ENCODE measurements at places on chromosomes 3 and 15. TPM values are rescaled to one million over a fixed set of nuclear protein-coding genes. Genes with fewer than 3 reads are reported as not detected.

GRCh38 chr3:72761410-72761809 is 86.8 kb downstream of the SHQ1 start:
- DNase-seq: no peak

DNA sequence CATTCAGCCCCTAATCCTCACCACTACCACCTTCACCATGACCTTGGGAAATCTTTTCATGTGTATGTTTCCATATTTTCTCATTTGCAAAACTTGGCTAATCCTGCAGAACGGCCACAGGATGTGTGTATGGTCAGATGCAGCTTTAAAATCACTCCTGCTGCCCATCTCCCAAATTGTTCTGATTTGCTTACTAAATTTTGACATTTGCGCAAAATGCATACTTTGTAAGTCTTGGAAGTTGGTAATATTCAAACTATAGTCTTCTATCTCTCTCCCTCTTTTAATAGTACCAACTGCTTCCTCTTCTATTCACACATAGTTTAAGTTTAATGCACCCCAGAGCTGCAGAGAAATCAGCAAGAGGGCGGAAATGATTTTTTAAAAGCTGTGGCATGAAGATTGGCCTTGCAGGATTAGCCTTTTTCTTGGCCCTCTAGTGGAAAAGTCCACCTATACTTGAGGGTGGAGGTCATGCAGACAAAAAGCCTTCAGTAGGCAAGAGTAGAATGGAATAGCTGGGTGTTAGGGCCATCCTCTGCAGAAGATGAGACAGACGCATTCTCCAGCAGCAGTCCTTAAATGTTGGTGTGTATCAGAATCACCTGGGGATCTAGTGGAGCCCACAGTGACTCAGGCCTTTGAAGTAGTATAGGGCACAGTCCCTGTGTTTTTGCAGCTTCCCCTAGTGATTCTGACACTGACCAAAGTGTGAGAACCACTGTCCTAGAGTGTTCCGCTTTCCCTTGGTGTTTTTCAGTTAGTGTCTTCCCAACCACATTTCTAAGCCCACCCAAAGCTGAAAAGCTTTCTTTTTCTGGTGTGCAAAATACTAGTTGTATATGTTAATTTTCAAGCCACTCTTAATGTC is 181.7 kb downstream of the CHST2 start:
- DNase-seq: no peak

FBXW12 gene
- 1.2 TPM for total RNA-seq

NMNAT3 gene
- total RNA-seq: 8.2 TPM

DNA sequence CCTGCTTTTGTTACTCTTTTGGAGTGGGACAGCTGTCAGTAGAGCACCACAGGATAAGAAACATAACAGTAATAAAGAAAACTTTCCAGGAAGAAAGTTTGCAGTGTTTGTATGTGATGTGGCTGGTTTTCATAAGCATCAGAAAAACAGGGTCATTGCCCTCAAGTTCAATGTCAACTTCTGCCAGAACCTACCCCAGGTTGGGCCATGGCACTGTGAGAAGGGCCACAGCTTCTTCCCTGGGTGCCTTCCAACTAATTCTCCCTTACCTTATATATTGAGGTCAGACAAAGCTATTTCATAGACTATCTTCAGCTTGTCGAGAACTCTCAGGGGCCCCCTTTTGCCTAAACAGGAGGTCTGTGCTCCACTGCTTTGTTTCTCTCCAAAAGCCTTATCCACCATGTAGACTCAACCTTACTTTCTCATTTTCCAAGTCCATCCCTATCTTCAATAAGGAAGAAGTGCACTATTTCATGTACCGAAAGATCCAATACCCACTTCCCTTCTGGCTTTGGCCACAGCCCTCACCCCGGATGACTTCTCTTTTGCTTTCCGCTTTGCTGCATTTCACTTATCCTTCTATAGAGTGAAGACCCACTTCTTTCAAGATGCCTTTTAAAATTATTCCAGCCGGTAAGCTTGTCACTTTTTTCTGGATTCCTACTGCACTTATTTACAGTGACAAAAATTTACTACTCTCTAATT is 38.2 kb upstream of the PLCL2 start:
- no peak for DNase-seq

GRCh38 chr15:52124270-52124880 is 11.8 kb upstream of the BCL2L10 start:
- no peak for DNase-seq

Measured in cerebellum (tissue), 4 donors.